Activated T-cell treated with anti-CD3 and anti-CD28 coated beads, Interleukin-2, amount 50 U/mL, for 72 hours (primary cell): ENCODE measurements at places on chromosomes 6 and 20. TPM values are rescaled to one million over a fixed set of nuclear protein-coding genes. Genes with fewer than 3 reads are reported as not detected.
A peak's percentile ranks its signal among the peaks of the same experiment; 100 is the strongest.

Gene DDR1
- 11.6 TPM for total RNA-seq

Gene ADGRB3
- not detected for total RNA-seq

GRCh38 chr20:14685183-14685582 lies 347.8 kb upstream of the FLRT3 start:
- DNase-seq, result no peak

- no peak for DNase-seq
Observed at GRCh38 chr20:19886661-19887288, 128.7 kb downstream of the RIN2 start.

- DNase-seq, result peak; percentile 1
Observed at GRCh38 chr6:119533603-119534279, 184.2 kb upstream of the MAN1A1 start.

Gene C6orf15
- not detected for total RNA-seq

GRCh38 chr6:43768983-43769525 lies 957 bp upstream of the VEGFA start:
- no peak for DNase-seq

- peak; percentile 77 for DNase-seq
Observed at GRCh38 chr6:106534564-106534982, 94.7 kb downstream of the RTN4IP1 start.

- no peak for DNase-seq
Observed at GRCh38 chr20:54227751-54228150, 19.9 kb downstream of the PFDN4 start.

GRCh38 chr6:43779852-43780236 lies 9.8 kb downstream of the VEGFA start:
- no peak for DNase-seq

DNA sequence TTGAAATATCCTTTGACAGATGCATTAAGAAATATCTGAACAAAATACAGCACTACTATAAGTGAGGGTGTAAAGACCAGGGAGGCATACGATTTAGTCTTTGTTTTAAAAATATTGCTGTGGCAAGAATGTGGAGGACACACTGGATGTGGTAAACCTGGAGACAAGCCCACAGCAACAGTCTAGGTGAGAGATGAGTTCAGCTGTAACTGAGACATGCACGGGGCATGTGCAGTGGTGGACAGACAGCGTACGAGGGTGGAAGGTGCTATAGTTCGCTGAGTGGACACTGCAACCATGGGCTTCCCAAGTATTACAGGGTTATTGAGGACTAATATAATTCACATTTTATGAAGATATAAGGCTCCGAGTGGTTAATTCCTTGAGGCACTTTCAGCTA lies 1.8 kb downstream of the NANP start:
- DNase-seq, result no peak

- DNase-seq, result no peak
Observed at GRCh38 chr6:43995137-43995536, 132.1 kb downstream of the MRPL14 start.

DNA sequence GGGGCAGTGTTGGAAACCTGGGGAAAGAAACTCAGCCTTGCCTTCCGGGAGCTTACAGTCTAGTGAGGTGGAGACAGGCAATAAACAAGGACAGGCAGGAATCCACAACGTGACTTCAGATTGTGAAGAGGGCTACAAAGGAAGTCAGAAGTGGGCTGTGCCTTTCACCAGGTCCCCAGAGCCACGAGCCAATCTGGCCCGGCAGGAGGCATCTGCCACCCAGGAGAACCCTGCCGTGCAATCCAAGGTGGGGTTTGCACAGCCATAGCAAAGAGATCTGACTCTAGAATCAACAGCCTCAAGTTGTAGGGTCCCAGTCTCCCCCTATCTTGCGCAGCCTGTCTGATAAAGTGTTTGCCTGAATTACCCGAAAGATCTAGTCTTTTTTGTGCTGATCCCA lies 5.5 kb downstream of the SLC32A1 start:
- no peak for DNase-seq

GRCh38 chr6:167896648-167897047 lies 69.9 kb downstream of the AFDN start:
- DNase-seq, result no peak

Gene FAM217A
- not detected for total RNA-seq

DNA sequence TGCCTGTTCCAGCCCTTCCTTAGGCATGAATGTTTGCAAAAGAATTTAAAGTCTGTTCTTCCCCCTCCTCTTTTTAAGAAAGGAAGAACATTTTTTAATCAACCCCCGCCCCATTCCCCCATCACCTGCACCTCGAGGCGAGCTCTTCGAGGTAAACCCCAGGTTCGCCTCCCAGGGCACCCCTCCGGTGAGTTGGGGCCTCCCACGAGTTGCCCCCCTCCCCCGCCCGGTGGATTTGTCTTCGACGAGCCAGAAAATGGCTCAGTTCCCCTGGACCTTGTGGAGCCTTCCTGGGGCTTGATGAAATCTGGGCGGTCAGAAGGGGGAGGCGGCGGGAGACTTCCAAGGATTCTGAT lies 256 bp upstream of the OVOL2 start:
- no peak for DNase-seq

Gene FOXA2
- not detected for total RNA-seq

- DNase-seq, result no peak
Observed at GRCh38 chr6:21986703-21987102, 310.1 kb downstream of the PRL start.

DNA sequence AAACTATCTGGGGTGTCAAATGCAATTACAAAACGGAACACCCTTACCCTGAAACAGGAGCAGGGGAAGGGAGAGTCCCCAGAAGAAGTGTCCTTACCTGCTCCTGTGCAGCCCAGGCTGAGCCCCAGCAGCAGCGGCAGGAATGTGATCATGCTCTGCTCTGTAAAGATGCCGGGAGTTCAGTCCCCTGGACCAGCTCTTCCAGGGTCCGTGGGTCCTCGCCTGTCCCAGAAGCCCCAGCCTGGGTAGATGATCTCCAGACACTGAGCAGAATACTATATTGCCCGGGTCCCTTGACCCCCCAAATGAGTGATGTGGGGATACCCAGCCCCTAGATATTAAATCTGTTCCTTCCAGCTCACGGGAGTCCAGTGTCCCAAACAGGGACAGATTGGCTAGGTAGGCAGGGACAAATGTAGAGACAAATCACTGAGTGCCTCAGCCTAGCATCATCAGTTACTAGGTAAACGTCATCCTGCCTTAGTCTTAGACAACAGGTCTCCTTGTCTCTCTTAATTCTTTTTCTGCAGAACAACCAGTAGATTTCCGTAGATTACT lies at the start of gene HLA-DMB:
Gene HLA-DMB, minus strand, starts transcription at position 373 of the 558 bp plus-strand sequence. Its CDS starts 221 bp downstream, at position 152.
- peak; percentile 63 for DNase-seq

DNA sequence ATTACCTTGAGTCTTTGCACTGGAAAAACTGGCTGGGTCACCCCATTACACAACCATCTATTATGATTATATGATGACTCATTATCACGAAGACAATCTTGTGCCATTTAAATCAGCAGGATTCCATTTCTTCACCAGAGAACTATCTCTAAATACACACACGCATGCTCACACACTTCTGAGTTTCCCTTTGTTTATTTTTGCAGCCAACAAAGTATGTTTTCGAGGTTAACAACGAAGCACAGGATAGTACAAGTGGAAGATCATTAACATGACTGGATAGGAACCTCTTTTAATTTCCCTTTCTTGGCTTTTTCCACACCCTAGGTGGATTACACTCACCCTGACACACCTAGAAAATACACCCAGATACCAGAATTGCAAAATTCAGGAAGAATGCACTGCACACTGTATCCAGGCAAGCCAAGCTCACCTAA lies 18.9 kb downstream of the PERP start:
- no peak for DNase-seq

DNA sequence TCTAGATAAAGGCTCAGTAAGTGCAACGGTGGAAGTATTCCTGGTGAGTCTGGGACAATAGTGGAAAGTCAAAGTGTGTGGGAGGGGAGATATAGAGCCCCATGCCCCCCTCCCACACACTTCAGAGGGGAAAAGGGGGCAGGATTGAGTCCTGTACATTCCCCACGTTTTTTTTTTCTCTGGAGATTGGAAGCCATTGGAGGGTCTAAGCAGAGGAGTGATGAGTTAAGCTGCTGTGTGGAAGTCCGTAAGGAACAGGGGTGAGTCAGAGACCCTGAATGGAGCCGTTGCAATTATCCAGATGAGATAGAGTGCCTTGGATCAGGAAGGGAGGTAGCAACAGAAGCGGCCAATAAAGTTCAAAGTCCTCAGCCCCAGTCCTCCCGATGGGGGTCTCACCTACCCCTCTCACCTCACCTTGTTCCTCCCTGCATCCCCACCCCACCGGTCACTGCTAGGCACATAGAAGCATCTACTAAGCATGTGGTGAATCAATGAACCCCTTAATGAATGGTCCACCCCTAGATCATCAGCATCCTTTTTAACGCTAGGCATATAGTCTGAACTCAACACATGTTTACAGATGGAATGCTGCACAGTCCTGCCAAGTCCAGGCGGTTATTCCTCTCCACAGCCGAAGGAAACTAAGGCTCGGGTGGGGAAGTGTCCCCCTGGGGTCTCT lies 662 bp upstream of the SLC9A8 start:
- DNase-seq, result no peak

DNA sequence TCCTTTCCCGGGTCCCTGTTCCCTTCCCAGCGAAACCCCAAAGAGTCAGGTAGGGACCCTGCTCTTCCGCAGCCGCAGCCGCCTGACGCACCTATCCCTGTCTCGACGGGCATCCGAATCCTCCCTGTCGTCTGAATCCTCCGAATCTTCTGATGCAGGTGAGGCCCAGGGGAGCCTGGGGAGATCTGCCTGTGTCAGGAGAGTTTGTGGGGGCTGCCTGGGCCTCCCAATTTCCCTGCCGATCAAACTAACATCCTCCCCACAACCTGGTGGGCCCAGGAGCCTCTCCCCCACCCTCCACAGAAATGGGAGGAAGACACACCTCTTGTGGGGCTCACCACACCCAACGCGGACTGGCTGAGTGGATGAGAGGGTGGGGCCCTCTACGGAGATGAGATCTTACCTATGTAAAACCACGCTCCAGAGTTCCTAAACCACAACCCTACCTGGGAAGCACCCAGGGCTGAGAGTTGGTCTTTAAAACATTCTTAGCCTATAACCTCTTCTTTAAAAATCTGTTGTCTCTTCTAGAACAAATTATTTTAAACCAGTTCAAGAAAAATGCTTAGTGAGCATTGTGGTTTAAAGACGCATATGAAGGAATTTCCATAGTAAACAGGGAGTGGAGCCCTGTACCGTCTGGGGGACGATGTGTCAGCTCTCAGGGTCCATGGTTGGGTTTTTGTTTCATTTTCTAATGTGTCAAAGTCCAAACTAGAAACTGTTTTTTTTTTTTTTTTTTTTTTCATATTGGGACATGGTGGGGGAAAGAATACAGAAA lies 1.7 kb downstream of the CDC25B start:
- DNase-seq, result peak; percentile 57

Gene ZSCAN31
- total RNA-seq, result 1.5 TPM

GRCh38 chr6:143675946-143676345 lies 1.8 kb upstream of the PHACTR2 start:
- DNase-seq, result no peak

DNA sequence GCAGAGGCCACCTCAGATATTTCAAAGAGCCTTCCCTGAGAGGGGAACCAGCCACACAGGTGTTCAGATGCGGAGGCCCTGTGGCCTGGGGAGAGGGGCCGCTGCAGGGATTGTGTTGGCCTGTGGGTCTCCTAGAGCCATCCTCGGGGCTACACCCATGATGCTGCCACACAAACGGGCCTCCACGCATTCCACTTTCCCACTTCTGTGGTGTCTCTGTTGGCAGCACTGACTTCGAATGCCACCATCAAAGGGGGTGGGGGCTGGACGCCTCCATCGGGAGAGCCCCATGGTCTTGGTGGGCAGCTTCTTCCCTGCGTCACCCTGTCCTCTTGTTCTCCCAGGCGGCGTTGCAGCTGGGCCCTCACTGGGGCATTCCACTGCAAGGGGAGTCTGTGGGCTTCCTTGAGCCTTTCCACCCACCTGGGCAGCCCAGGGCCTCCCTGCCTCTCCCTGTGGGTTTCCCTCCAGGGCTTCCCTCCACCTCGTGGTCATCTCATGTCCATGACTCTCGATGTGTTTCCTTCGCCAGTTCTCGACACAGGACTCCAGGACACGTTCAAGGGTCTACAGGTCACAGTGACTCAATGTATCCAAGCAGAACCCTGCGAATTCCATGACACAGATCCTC lies 145.5 kb downstream of the ERMARD start:
- no peak for DNase-seq

Gene FHL5
- total RNA-seq, result not detected

DNA sequence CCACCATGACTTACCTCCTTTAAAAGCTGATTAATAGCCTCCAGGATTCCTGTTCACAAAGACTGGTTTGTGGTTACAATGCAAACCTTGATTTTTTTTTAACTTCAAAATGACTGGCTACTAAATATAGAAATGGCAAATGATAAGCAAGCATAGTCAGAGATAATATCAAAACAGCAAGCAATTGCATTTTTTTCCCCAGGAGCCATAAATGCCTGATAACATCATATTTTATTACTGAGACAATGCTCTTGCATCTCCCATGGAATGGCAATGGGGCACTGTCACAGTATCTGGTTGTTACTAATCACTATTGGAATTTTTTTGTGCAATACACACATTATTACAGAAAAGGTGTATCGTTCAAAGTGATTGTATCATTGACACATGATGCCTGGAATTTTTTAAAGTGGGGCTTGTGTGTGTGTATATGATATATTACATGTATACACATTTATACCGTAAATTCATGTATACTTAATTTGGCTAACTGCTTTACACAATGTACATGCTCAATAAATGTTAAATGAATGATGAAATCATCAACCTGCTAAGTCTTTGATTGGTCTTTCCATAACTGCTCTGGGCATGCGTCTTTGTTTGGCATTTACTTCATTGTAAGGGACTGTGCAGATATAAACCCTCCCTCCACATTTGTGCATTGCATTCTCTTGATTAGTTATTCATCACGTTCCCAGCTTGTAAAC lies 980 bp upstream of the SALL4 start:
- no peak for DNase-seq

- no peak for DNase-seq
Observed at GRCh38 chr6:127737768-127738167, 160.8 kb downstream of the C6orf58 start.

Gene PROCR
- 1.1 TPM for total RNA-seq

Gene KIF25
- total RNA-seq, result not detected

DNA sequence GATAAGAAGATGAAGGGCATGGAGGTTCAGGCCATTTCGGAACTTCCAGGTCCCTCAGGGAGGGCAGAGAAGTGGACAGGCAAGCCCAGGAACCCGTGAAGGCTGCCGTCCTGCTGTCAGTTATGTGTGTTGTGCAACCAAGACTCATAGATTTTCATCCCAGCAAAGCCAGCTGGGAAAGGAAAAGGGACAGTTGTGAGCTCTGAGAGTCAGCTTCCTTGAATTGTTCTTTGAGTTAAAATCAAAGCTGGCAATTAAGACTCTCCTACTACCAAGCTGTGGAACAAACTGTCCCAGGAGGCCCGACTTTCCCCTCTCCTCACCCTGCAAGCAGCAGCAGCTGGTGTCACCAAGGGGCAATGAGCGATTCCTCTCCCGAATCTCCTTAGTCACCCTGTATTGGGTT lies 46.3 kb upstream of the IYD start:
- DNase-seq, result no peak
